HepG2 (cell line): ENCODE measurements at places on chromosomes 5 and 9. TPM values are rescaled to one million over a fixed set of nuclear protein-coding genes. Genes with fewer than 3 reads are reported as not detected.

PCDHA4 gene
- total RNA-seq, result not detected in 2 replicates

WNT8A gene
- not detected in 2 replicates for total RNA-seq

PCDHGC5 gene
- total RNA-seq, result not detected in 2 replicates

TLR4 gene
- 0.22 and 0.34 TPM in 2 replicates for total RNA-seq

PCDHGA4 gene
- total RNA-seq, result 0.15 and 0.58 TPM in 2 replicates

ABO gene
- total RNA-seq, result not detected in 2 replicates

SPATA31C1 gene
- total RNA-seq, result not detected in 2 replicates

OBP2B gene
- total RNA-seq, result not detected in 2 replicates

PCDHB5 gene
- 0.07 TPM in 1 of 2 replicates, not detected in the other for total RNA-seq

CD14 gene
- 0.70 and 1.7 TPM in 2 replicates for total RNA-seq

GPR151 gene
- not detected in 2 replicates for total RNA-seq

NEURL1B gene
- total RNA-seq, result 0.09 and 0.11 TPM in 2 replicates

TAF1L gene
- not detected in 2 replicates for total RNA-seq

BRINP1 gene
- not detected in 2 replicates for total RNA-seq

ZNF879 gene
- 2.6 and 2.8 TPM in 2 replicates for total RNA-seq

UNC13B gene
- total RNA-seq, result 18.3 and 23.6 TPM in 2 replicates

TIFAB gene
- total RNA-seq, result not detected in 2 replicates

SPINK7 gene
- total RNA-seq, result not detected in 2 replicates

C5orf52 gene
- not detected in 2 replicates for total RNA-seq

ANKRD34B gene
- total RNA-seq, result 0.04 and 0.06 TPM in 2 replicates

NXNL2 gene
- total RNA-seq, result not detected in 2 replicates

TLX3 gene
- not detected in 2 replicates for total RNA-seq

SELENOP gene
- total RNA-seq, result 1,596 and 1,895 TPM in 2 replicates

ECPAS gene
- total RNA-seq, result 58.0 and 81.7 TPM in 2 replicates

SKIC3 gene
- 61.5 and 86.9 TPM in 2 replicates for total RNA-seq

HAVCR2 gene
- total RNA-seq, result 0.07 TPM in 1 of 2 replicates, not detected in the other

SMIM33 gene
- total RNA-seq, result not detected in 2 replicates

DNM1 gene
- total RNA-seq, result 0.13 and 0.15 TPM in 2 replicates

GMCL2 gene
- not detected in 2 replicates for total RNA-seq

JMY gene
- 4.0 and 7.4 TPM in 2 replicates for total RNA-seq

STKLD1 gene
- 1.1 and 2.2 TPM in 2 replicates for total RNA-seq

AK8 gene
- not detected in 2 replicates for total RNA-seq

HRCT1 gene
- total RNA-seq, result not detected in 2 replicates

NUTM2F gene
- 0.07 and 0.09 TPM in 2 replicates for total RNA-seq

GNAQ gene
- 17.7 and 21.1 TPM in 2 replicates for total RNA-seq

CDH18 gene
- total RNA-seq, result not detected in 2 replicates

ATP10B gene
- not detected in 2 replicates for total RNA-seq

ALG2 gene
- 29.2 and 46.2 TPM in 2 replicates for total RNA-seq

SH2D3C gene
- not detected in 2 replicates for total RNA-seq

SEMA5A gene
- total RNA-seq, result not detected in 2 replicates

FOXI1 gene
- not detected in 2 replicates for total RNA-seq

MBLAC2 gene
- total RNA-seq, result 4.1 and 5.7 TPM in 2 replicates

NR6A1 gene
- total RNA-seq, result 31.5 and 50.9 TPM in 2 replicates

AP3S1 gene
- 85.9 and 88.8 TPM in 2 replicates for total RNA-seq

CCL27 gene
- not detected in 2 replicates for total RNA-seq
